K562 (cell line): ENCODE measurements at places on chromosomes 6 and 20.
A peak's percentile ranks its signal among the peaks of the same experiment; 100 is the strongest.

DNA sequence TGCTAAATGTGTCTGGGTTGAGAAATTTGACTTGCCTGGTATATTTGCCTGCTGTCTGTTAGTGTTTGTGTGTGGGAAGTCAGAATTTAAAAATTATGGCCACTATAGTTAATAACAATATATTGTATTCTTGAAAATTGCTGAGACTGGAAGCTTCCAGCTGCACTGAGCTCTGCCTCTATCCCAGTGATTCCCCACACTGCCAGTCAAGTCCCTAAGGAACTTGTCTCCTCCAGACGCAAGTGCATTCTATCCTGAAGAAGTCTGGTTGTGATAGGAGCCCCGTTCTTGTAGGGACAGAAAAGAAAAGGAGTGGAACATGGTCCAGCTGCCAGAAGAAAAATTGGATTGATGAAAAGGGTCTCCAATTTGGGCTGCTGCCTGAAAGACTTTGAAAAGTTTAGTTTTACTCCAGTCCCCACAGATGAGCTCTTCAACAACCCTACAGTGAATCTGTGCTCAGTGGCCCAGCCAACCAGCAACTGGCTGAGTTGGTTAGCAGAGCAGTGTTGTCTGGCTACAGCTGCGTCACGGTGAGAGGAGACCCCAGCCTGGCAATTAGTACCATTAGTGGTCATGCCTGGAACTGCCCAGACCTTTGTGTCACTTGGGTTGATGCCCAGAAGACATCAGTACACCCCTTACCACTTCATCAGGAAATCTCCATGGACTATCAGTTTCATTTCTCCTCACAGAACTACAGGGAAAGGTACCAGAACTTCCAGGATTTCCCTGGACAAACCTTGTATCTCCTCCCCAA is 183.1 kb upstream of the MCHR2 start:
- H3K36me3 ChIP-seq: no peaks in the 10 kb centered on the region
- no peak overlapping the region for H3K4me3 ChIP-seq
- no peak for DNase-seq
- H3K27ac ChIP-seq: no peak overlapping the region
- H3K4me1 ChIP-seq: peaks cover 11% of the 10 kb centered on the region; the same call in 2 of the 3 replicates

- peaks cover 10% of the 10 kb centered on the region; the same call in 2 of the 3 replicates for H3K27me3 ChIP-seq
- no peak within 1 kb of the TSS for H3K4me3 ChIP-seq
- peaks cover 13% of the 10 kb centered on the region; the same call in 1 of the 2 replicates for H3K4me1 ChIP-seq
- no peak for DNase-seq
Observed at GRCh38 chr6:168440520-168441433, at the start of gene SMOC2. Gene SMOC2, plus strand, starts transcription at chr6:168441184. Its CDS starts 187 bp downstream, at chr6:168441371.

DNA sequence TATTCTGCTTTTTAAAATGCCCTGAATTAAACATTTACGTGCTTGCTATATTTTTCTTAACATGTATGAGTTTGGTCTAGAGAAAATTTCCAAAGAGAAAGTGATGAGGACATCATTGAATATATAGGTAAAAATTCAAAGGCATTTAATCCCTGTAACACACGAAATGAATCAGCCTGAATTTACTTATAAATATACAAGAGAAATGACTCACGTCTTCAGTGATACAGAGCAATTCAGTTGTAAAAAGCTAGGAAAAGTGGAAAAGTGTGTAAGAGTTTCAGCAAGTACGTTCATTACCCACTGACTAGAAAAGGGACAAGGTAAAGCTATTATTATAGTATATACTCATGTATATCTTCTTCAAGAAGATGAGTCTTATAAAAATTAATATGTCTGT is 124.8 kb downstream of the HIVEP1 start:
- H3K4me1 ChIP-seq: no peaks in the 10 kb centered on the region
- no peak overlapping the region for H3K27ac ChIP-seq
- H3K4me3 ChIP-seq: no peak overlapping the region
- no peaks in the 10 kb centered on the region for H3K27me3 ChIP-seq

DNA sequence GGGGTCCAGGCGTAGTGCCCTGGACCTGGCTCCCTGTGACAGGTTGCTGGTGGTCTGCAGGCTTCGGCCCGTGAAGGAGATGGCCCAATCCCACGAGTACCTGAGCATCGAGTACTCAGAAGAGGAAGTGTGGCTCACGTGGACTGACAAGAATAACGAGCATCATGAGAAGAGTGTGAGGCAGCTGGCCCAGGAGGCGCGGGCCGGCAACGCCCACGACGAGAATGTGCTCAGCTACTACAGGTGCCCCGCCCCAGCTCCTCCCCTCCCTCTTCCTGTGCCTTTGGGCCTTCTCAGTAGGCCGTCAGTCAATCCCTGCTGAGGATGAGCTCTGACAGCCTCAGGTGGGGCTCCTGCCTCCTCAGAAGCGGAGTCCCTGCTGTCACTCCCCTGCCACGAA is 42.6 kb downstream of the UQCC2 start:
- no peaks in the 10 kb centered on the region for H3K27me3 ChIP-seq
- peaks cover 31% of the 10 kb centered on the region for H3K4me1 ChIP-seq
- H3K27ac ChIP-seq: no peak overlapping the region

- DNase-seq: no peak
- no peak overlapping the region for H3K4me3 ChIP-seq
- H3K36me3 ChIP-seq: no peaks in the 10 kb centered on the region
- H3K4me1 ChIP-seq: no peaks in the 10 kb centered on the region
- no peaks in the 10 kb centered on the region for H3K27me3 ChIP-seq
- H3K27ac ChIP-seq: no peak overlapping the region
Observed at GRCh38 chr6:151999194-151999593, 191.7 kb downstream of the ESR1 start.

DNA sequence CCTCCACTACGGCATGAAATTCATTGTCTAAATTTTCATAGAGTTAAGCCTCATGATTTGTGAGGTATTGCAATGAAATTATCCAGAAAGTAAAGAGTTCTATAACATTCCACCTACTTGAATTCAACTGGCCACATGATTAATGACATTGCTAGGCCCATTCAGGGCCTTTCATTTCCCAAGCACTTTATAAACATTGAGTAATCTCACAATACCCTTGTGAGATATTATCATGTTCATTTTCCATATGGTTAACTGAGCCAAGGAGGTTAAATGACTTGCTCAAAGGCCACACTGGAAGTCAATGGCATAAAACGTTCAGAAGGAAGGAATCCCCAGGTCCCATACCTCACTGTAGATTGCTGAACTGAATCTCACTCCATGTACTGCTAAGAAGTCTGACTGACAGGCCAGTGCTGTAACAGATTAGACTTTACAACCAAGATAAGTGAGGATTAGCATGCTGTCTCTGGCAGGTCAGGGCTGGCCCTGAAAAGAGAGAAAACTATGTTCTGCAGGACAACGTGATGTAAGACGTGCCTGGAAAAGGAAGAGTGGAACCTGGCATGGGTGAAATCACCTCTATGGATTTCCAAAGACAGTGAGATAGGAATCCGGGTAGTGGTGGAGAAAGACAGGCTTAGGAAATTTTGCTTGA is 75.9 kb upstream of the SPACA1 start:
- no peak for DNase-seq
- no peak overlapping the region; the same call in 2 of the 3 replicates for H3K27ac ChIP-seq
- no peaks in the 10 kb centered on the region for H3K36me3 ChIP-seq
- peaks cover 12% of the 10 kb centered on the region for H3K27me3 ChIP-seq
- no peaks in the 10 kb centered on the region for H3K4me1 ChIP-seq

DNA sequence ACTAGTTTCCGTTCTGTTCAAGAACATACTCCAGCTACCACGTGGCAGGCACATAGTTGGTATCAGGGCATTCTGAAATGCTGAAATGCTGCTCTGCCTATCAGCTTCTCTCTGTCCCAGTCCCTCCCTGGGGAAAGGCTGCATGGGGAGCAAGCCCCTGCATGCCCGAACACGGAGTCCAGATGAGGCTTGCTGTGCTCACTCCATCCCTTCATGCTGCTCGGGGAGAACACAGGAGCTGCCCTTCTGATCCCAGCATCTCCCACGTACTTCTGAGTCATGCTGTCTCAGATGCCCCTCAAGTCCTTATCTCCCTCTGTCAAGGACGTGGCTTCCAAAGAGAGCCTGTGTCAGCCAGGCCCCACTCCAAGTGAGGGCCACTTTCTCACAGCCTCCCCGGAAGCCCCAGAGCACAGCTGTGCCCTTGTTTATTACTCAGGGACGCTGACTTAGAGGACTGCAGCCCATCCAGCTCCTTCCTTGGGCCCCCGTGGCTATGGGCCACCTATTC is 29.4 kb downstream of the THBS2 start:
- H3K4me3 ChIP-seq: no peak overlapping the region
- H3K27ac ChIP-seq: no peak overlapping the region
- peak; percentile 62 for DNase-seq
- H3K4me1 ChIP-seq: peaks cover 3% of the 10 kb centered on the region

- H3K4me3 ChIP-seq: no peak overlapping the region
- H3K4me1 ChIP-seq: no peaks in the 10 kb centered on the region
- H3K27ac ChIP-seq: no peak overlapping the region
- H3K27me3 ChIP-seq: no peaks in the 10 kb centered on the region
Observed at GRCh38 chr20:25565578-25566157, 19.7 kb downstream of the NINL start.

- peak; percentile 84 for DNase-seq
- H3K36me3 ChIP-seq: no peaks in the 10 kb centered on the region
Observed at GRCh38 chr20:47985092-47985850, 200.0 kb upstream of the SULF2 start.

DNA sequence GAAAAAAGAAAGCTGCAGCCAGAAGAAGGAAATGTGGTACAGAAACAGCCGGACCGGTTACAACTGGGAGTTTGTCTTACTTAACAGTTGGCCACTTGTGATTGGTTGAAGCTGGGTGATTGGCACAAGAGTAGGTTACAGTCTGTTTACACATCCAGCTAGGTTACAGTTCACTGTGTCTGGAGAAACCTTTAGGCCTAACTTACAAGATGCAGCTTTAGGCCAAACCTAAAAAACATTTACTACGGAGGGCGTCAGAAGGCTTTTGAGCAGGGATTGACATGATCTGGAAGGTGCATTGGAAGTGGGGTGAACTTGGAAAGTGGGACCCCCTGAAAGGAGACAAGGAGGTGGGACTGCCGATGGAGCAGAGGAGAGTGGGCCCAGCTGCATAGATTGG is 122.3 kb downstream of the BANF2 start:
- H3K27me3 ChIP-seq: no peaks in the 10 kb centered on the region
- no peak overlapping the region for H3K27ac ChIP-seq
- H3K4me3 ChIP-seq: no peak overlapping the region
- DNase-seq: no peak
- no peaks in the 10 kb centered on the region for H3K4me1 ChIP-seq
- H3K36me3 ChIP-seq: no peaks in the 10 kb centered on the region

DNA sequence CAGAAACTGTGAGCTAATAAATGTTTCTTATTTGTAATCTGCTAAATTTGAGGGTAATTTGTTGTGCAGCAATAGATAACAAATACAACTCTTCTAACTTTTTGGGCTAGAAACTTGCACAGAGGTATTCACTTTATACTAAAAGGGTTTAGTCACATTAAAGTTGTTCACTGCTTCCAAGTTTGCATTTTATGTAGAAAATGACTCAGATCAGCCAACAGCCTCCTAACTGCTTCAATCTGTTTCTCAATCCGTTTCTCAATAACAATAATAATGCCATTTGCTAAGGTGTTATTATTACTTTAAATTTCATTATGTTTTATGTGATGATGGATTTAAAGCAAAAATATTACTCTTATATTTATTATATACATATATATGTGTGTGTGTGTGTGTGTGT is 213.9 kb downstream of the CENPW start:
- H3K4me3 ChIP-seq: no peak overlapping the region
- no peak overlapping the region for H3K27ac ChIP-seq
- H3K27me3 ChIP-seq: no peaks in the 10 kb centered on the region
- DNase-seq: no peak
- H3K36me3 ChIP-seq: no peaks in the 10 kb centered on the region
- H3K4me1 ChIP-seq: no peaks in the 10 kb centered on the region
